ENCODE measurements at places on chromosomes 11 and 22.

DNA sequence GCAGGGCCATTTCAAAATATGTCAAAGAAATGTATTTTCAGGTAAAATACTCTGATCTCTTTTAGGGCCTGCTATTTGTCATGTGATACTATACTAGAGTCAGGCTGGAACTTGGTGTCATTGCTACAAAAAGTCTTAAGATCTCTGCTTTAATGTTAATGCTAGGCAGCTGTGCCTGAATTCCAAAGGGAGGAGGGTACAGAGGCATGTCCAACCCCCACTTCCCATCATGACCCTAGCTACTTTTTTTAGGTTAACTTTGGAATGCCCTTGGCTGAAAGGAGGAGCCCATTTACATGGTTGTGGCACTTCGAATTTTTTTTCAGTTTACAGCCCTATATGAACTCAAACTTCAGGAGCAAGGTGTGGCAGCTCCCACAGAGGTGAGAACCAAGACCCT is 58.1 kb downstream of the OSBP2 start:
- no peak for DNase-seq

GRCh38 chr22:41177622-41178424 is 27.3 kb upstream of the L3MBTL2 start:
- DNase-seq = no peak

DNA sequence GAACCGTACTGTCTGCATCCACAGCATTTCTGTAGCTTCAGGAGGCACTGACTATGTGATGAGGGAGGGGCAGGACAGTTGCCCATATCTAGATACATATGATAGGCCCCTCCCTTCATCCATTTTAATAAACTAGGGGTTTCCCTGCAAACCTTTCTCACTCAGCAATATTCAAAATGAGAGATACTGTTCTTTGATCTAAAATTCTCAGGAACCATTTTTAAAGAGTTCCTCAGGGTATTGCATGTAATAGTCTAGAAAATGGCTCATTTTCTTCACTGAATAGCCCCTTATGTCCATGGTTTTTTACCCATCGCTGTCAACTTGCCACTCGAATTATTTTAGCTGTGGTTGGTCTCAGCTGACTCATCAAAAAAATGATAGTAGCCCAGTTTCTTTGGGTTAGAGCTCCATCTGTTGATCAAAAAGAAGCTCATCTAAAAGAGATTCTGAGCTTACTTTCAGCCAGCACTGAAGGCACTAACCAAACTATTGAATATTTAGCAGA is 37.0 kb upstream of the DNAJB7 start:
- peak; percentile 63 for DNase-seq

GRCh38 chr22:44274918-44275630 is 37.7 kb downstream of the SHISAL1 start:
- DNase-seq = no peak

GRCh38 chr11:13463779-13464290 is 813 bp upstream of the BTBD10 start:
- DNase-seq = no peak

Data from CD4-positive, alpha-beta T cell treated with Interleukin-12 subunit alpha and Interleukin-12 subunit beta, for 1 hour (primary cell).